ENCODE measurements at places on chromosomes 1 and 21. TPM values are rescaled to one million over a fixed set of nuclear protein-coding genes. Genes with fewer than 3 reads are reported as not detected.

DNA sequence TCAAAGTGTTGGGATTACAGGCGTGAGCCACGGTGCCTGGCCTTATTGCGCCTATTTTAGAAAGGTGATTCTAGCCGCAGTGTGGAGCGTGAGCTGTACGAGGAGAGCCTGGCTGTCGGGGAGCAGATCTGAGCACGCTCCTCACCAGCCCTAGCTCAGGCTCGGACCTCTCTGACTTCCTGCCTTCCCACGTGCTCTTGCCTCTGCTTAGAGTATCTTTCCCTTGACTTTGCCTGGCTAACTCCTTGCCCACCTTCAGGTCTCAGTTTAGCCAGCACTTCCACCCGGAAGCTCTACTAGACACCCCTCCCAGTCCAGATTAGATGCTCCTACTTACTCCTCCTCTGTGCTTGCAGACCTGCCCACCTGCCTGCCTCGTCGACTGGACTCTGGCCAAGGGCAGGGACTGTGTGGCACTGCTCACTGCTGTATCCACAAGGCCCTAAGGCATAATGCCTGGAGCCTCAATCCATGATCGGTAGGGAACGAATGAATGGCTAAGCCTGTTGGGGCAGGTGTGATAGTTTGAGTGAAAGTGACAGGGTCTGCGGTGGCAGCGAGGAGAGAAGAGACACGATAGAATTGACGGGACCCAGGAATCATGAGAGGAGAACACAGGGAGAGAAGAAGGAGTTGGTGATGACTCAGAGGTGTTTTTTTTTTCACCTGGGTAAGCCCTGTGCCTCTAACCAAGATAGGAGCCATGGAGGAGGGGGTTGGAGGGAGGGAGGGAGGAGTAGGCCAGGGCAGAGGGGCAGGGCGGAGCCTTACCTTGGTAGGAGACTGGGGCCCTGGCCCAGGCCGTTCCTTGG lies 28.1 kb upstream of the WASF2 start:
- no peak for DNase-seq

DNA sequence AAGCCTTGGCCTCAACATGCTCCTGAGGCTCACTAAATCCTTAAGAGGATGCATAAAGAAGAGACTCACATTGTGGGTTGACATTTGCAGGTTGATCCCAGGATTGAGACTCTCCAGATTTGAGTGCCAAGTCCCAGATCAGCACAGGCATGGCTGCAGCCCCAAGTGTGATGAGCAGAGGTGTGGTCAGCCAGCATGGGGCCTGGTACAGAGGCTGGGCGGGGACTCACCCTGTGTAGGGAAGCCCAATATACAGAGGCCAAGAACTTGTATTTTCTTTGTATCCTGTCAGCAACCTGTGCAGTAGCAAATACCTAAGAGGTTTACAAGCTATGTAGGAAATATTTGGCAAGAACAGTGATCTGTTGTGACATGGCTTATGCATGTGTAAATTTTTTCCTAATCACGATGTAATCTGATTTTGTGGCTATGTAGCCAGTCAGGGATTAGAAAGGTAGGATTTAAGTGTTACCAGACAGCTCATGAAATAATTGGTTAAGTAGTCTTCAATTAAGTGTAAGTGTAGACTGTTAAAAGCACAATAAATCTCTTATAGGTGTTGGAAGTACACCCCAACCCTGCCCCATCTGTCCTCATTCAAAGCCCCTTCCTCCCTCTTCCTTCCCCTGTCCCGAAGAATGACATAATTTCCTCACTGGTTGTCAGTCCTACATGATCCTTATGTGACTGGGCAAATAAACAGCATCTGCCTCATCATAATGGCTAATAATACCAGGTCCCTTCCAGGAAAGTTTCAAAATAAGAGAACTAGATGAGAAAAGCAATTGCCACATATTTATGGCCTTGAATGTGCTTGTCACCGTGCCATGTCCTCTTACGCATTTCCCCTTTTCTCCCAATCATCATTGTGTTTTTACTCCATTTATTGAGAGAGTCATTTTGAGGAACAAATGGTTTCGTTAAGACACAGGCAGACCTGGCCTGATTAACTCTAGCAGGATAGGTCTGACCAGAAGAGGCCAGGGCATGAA lies 120.9 kb downstream of the HLX start:
- no peak for DNase-seq

- DNase-seq = no peak
Measured at GRCh38 chr21:14401217-14401616, 18.3 kb upstream of the HSPA13 start.

GRCh38 chr1:68205794-68206358 lies 26.4 kb downstream of the WLS start:
- no peak for DNase-seq

- DNase-seq = no peak
Measured at GRCh38 chr1:198175423-198176170, 18.8 kb downstream of the NEK7 start.

- no peak for DNase-seq
Measured at GRCh38 chr1:112296908-112297307, 99.1 kb upstream of the CTTNBP2NL start.

GRCh38 chr1:13465515-13465914 lies 48.3 kb downstream of the LRRC38 start:
- no peak for DNase-seq

DNA sequence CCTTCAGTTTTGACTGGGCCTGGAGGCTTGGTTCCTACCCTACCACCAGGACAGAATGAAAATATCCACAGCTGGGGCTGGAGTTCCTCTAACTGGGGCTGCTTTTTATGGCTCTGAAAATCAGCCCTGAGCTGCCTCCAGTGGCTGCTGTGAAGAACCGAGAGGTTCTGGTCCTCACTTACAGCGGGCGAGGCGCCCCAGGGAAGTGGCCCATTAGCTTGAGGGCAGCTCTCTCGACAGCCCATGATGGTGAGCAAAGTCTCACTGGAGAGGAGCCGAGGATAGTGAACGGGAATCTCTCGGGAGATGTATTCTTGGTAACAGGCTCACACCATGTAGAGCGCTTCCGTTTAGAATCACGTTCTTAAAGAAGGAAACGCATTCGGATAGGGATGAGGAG lies 459.7 kb downstream of the KIF26B start:
- DNase-seq = no peak

DNA sequence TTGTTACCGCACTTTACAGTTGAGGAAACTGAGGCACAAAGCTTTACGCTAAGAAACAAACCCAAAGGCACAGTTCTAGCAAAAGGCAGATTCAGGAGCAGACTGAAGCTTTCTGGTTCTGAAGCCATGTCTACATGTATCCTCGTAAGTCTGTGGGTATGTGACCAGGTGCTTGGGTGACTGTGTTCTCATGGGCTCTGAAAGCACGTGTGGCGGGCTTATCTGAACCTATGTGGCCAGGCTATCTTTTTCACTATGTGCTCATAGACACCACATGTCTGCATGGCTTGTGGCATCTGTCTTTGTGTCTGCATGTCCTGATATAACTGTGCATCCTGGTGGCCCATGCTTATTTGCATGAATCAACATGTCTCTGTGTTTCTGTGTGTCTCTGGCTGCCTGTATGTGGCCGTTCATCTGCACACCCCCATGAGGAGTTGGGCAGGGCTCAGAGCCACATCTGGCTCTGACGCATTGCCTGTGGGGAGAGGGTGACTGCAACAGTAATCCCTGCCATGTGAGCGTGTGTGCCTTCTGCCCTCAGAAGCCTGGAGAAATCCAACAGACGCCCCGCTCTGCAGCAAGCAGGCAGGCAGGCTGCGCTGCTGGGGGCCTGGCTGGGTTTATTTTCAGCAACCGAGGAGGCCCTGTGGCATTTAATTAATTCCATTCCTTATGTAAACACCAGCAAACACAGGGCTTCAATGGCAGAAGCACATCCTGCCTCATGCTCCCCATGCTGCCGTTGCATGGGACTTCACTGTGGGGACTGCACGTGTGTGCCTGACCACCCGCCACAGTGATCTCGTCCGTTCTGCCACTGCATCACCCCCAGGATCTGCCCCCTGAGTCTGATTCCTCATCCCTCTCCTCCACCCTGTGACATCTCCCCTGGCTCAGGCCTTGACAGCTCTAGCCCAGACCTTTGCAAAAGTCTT lies 115.4 kb downstream of the TRABD2B start:
- no peak for DNase-seq

DNA sequence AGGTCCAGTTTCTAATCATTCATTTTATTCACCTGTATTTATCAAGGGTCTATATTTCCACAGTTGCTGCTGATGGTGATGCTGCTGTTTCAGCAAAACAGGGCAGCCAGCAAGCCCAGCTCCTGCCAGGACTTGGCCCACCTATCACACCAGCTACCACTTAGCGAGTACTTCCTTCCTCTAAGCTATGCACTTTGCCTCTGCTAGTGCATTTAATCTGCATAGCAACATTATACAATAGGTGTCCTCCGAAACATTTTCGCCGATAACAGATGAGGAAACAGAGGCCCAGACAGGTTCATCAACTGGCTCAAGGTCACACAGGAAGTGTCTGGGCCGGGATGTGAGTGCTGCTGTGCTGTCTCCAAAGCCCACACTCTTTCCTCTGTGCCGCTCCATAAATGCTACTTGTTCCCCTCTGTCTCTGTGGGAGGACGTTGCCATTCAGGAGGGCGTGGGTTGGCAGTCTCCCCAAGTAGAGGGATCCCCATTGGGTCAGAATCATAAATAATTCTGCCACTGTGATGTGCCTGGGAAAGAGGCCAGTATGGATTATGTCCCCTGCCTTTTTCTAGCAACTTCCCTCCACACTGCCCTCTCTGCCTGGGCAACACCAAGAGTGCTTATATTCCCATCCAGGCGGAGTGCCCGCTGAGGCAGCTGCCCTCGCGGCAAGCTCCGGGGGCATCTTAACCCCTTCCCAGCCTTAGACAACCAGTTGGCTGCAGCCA lies 9.4 kb upstream of the PLEKHA6 start:
- DNase-seq = no peak

GRCh38 chr1:150072959-150073358 lies 5.4 kb downstream of the VPS45 start:
- no peak for DNase-seq

DNA sequence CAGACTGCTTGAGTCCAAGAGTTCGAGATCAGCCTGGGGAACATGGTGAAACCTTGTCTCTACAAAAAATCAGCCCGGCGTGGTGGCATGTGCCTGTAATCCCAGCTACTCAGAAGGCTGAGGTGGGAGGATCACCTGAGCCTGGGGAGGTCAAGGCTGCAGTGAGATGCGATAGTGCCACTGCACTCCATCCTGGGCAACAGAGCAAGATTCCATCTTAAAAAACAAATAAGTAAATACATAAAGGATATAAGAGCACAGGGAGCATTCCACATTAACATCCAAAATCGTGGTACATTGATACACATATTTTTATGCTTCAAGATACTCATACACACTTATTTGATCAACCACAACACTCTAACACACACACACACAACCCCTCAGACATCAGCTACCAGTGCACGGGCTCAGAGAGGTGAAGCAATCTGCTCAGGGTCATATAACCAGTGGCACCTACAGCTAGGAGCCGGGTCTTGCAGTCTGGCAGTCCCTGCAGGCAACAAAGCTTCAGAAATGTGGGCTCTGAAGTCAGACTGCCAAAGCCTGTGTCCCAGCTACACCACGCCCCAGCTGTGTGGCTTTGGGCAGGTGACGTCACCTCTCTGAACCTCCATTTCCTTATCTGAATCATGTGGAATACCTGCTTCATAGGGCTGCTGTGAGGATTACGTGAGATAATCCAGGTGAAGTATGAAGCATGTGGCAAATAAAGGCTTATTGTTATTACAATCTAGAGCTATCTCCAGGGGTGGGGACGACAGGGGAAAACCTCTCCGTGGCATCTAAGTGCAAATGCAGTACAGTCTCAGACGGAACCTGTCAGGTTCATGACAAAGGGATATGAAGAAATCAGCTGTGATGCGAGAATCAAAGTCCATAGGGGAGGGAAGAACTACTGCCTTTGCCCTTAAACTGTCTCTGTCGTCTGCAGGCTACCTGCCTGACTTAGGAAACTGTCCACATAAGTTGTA lies 4.8 kb upstream of the CRYBG2 start:
- no peak for DNase-seq

GRCh38 chr1:217542837-217543236 lies 88.1 kb downstream of the GPATCH2 start:
- DNase-seq = no peak

- DNase-seq = peak; percentile 57
Measured at GRCh38 chr1:43968348-43968948, 1.4 kb upstream of the DPH2 start.

- no peak for DNase-seq
Measured at GRCh38 chr1:243818978-243819377, 31.1 kb downstream of the AKT3 start.

- peak; percentile 16 for DNase-seq
Measured at GRCh38 chr1:179599623-179600249, 8.1 kb downstream of the TDRD5 start.

- no peak for DNase-seq
Measured at GRCh38 chr1:27626031-27626935, 8.7 kb downstream of the FGR start.

GRCh38 chr1:19363536-19364152 lies 51.5 kb downstream of the SLC66A1 start:
- DNase-seq = no peak

DNA sequence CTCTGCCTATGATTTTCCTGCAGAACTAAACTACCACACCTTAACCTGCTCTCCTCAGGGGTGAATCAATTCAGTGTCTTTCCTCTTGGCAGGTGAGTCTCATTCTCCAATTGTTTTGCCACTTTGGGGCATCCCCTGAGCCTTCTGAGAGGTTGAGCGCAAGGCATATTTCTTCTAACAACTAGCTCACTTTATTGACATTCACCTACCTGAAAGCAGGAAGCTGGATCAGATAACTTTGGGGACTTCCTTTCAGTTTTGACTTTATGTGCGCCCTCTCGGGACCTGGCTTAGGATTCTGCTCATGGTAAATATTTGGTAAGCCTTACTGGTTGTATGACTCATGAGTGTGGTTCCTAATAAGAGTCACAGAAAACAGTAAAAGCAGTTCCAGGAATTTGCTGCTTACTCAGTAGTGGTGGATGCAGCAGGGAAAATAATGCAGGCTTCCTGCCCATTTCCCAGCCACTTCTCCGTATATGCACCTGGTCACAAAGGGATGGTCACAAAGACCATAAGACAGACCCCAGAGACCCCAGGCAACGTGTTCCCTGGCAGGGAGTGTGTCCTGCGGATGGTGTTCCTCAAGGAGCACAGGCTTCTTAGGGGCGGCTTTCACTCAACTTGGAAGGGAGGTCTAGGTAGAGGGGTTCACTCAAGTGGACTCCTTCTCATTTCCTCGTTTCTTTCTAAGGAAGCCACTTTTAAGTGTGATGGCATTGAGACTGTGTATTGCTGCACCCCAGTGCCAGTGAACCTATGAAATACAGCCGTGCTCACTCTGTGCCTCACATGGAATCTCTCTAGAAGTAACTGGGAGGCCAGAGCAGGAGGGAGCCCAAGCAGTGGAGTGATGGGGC lies 22.0 kb upstream of the BATF3 start:
- DNase-seq = no peak

FCRLA gene
- total RNA-seq = not detected

ST6GALNAC5 gene
- total RNA-seq = 45.6 TPM

SHISA4 gene
- 10.8 TPM for total RNA-seq

OXCT2 gene
- total RNA-seq = 0.77 TPM

SMPDL3B gene
- total RNA-seq = not detected

CEP170 gene
- 120 TPM for total RNA-seq

OR10Z1 gene
- not detected for total RNA-seq

E2F2 gene
- total RNA-seq = 23.5 TPM

SAMD11 gene
- total RNA-seq = not detected

All from neural crest cell (in vitro differentiated cells).